ENCODE measurements at places on chromosomes 13 and 19.

- DNase-seq = no peak
These were observed 124.6 kb upstream of the MCF2L start for GRCh38 chr13:112844411-112844810.

DNA sequence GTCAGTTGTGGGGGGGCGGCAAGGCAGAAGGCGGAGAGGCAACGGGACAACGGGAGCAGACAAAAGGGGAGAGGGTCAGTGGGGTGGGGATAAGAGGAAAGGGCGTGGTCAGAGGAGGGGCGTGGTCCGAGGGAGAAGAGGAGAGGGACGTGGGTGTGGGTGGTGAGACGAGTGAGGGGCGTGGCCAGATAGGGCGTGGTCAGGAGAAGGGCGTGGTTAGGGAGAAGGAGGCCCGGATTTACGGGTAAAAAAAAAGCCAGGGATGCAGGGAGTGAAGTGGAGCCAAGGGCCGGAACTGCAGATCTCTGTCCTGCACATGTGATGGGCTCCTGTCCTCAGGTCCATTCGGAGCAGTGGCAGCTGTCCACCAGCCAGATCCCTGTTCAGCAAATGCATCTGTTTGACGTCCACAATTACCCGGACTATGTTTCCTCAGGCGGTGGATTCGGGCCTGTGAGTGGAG, 21.5 kb downstream of the CPT1C start:
- no peak for DNase-seq

DNA sequence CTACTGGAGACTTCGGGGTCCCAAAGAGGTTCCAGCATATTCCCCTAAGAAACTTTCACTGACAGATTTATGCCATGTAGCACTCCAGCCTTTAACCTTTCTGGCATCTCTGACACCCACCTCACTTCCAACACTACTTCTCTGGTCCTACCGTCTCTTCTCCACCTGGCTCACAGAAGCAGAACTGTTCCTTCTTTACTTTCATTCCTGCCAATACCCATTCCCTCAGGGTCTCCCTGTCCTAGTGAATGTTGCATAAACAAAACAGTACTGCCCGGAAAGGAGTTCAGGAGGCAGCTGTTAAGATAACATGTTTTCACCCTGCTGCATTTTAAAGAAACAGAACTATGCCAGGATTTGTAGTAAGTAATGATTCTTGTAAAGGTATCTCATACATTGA, 136.0 kb upstream of the MIR17HG start:
- no peak for DNase-seq

DNA sequence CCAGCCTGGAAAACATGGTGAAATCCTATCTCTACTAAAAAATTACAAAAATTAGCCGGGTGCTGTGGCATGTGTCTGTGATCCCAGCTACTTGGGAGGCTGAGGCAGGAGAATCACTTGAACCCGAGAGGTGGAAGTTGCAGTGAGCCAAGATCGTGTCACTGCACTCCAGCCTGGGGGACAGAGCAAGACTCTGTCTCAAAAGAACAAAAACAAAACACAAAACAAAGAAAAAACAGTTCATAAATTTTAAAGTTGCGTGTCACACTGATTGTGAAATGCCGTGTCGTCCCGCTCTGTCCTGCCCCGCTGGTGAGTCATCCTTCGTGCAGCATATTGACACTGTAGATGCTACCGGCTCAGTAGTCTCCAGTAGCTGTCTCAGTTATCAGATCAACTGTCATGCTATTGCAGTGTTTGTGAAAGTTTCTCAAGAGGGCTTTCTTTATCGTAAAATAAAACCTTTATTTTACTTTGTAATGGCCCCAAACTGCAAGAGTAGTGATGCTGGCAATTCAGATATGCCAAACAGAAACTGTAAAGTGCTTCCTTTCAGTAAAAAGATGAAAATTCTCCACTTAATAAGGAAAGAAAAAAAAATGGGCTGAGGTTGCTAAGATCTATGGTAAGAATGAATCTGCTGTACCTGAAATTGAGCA, 36.4 kb upstream of the IGFL1 start:
- DNase-seq = no peak

- no peak for DNase-seq
These were observed 66.8 kb upstream of the NPAS1 start for GRCh38 chr19:46952874-46953273.

- DNase-seq = no peak
These were observed 2.7 kb downstream of the JUND start for GRCh38 chr19:18278521-18279265.

- no peak for DNase-seq
These were observed 169.8 kb downstream of the SPRY2 start for GRCh38 chr13:80171096-80171495.

- DNase-seq = no peak
These were observed 295.4 kb downstream of the SLITRK6 start for GRCh38 chr13:85503797-85504196.

DNA sequence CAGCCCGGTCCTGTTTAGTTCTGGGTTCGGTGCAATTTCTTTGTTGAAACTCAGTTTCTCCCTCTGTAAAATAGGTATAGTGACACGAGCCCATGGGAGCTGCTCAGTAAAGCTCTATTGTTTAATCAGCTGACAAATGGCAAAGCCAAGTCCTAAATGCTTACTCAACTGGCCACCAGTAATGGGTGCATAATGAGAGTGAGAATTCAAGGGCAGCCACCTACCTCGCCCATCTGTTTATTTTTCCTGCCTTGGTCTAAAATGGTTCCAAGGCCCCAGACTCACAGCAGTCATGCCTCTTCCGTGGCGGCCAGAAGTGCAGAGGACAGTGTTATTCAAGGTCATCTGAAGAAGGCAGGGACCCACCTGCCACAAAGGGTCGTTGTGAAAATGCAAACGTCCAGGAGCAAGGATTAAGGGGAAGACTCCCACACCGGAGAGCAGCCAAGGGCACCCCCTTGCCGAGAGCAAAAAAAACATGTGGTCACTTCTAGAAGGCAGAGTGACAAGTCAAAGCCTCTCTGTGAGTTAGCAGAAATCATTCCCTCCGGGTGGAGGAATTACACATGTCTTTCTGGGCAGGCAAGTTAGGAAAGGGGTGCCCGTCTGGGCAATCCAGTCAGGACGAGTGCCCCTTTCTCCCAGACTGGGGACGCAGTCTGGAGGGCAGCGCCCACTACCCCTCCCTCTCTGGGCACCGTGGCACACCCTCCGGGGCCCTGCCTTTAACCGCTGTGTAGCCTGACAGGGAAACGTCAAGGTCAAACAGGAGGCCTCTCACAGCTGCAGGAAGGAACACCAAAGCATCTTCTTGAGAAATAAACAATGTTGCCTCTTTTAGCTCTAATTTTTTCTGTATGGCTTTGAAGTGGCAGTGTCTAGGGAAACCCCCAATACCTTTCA, 186.2 kb downstream of the FOXO1 start:
- no peak for DNase-seq

DNA sequence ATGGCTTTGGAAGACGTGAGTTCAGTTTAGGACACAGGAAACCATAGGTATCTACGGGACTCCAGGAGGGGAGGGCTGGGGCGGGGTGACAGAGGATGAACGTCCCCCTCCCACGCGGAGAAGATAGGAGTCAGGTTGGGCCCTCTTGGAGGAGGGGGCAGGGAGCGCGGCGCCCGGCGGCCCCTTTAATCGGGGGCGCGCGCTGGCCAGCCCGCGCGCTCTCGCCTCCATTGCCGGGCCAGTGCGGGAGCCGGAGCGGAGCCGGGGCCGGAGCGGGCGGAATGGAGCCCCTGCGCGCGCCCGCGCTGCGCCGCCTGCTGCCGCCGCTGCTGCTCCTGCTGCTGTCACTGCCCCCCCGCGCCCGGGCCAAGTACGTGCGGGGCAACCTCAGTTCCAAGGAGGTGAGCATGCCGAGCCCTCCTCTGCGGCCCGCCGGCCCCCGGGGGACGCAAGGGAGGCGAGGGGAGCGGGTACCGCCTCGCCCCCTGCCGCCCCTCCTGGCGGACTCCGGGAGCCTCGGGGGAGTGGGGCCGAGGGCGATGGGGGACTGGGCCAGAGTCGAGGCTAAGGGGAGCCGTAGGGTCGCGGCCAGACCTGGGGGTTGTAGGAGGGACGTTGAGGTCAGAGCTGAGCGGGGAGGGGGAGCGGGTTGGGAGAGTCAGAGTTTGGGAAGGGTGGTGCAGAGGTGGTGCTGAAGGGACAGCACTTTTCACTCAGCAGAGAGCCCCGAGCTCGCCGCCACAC, at the start of gene TMEM145:
TSS of gene TMEM145 (plus strand) at position 214 of the 744 bp plus-strand sequence. CDS start at position 282, 68 bp downstream.
- peak; percentile 61 for DNase-seq

GRCh38 chr13:41019011-41019487, at the start of gene ELF1:
ELF1 (minus strand) TSS chr13:41019316; CDS start chr13:40982054, 37,262 bp downstream.
- DNase-seq = peak; percentile 49

GRCh38 chr13:29270271-29270985, 325.1 kb downstream of the SLC7A1 start:
- no peak for DNase-seq

DNA sequence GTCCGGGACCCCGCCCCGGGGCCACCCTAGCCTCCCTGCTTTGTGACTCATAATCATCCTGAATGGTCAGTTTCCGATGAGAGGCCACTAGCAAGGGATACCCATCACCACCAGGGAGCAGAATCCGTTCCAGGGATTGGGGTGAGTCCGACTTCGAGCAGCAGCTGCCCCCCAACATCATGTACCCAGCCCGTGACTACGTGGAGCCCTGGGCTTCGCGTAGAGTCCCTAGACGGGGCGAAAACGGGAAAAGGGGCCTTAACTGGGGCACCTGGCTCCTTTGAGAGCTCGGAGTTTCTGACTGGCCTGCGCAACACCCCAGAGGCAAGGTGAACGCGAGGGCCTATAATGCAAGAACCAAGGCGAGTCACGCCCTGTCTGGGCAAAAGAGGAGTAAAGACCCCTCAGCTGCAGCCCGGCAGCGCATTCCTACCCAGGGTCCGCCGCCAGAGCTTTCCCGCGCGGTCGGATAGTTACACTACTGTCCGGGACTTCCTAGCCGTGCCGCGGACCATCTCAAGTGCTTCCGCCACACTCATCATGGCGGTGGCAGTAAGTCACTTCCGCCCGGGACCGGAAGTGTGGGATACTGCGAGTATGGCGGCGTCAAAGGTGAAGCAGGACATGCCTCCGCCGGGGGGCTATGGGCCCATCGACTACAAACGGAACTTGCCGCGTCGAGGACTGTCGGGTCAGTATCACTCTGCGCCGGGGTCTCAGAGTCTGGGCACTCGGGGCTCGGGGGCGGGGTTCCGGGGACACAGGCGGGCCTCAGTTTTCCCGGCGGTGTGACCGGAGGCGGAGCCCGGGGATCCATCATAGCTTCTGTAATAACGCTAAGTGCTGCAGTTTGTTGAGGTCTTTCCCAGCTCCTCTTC, at the start of gene NDUFA13:
TSS of gene NDUFA13 (plus strand) at position 584 of the 878 bp plus-strand sequence. CDS start at position 598, 14 bp downstream.
- peak; percentile 95 for DNase-seq

DNA sequence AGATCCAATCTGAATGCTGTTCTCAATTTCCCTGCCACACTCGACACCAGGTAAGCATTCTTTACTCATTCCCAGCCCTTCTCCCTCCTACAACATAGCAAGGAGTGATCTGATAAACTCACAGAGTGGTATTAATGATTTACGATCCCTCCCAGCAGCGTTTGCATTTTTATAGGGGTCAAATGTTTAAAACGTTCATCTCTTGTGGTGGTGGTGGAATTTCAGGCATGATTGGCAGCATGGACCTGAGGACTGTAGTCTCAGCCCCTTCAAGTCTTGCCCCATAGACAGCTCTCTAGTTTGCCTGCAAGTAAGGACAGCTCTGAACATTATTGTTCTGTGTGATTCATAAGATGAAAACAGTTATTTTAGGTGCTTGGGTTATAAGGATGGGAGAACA, 565.7 kb downstream of the EFNB2 start:
- DNase-seq = no peak

DNA sequence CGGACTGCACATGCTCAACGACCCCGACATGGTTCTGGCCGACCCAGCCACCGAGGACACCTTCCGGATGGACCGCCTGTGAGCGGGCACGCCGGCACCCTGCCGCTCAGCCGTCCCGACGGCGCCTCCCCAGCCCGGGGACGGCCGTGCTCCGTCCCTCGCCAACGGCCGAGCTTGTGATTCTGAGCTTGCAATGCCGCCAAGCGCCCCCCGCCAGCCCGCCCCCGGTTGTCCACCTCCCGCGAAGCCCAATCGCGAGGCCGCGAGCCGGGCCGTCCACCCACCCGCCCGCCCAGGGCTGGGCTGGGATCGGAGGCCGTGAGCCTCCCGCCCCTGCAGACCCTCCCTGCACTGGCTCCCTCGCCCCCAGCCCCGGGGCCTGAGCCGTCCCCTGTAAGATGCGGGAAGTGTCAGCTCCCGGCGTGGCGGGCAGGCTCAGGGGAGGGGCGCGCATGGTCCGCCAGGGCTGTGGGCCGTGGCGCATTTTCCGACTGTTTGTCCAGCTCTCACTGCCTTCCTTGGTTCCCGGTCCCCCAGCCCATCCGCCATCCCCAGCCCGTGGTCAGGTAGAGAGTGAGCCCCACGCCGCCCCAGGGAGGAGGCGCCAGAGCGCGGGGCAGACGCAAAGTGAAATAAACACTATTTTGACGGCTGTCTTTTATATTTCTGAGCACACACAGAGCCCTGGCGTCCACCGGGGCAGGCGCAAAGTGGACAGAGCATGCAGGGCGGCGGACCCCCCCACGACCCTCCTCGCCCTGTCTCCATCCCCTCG, 13.6 kb downstream of the COMP start:
- DNase-seq = no peak

DNA sequence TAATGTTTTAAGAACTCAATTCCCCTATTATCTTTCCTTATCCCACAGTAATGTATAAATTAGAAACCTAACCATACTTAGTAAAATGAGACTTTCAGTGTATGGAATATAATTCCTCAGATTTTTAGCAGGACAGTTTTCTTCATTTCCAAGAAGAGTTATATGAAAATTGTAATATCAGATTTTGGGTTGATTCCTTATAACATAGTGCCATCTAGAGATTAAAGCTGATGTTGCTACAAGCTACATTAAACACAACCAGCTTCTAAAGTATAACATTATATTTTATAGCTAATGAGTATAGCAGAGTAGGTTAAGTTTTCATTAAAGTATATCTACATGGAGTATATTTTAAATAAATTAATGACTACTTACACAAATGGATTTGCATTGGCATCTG, 99.7 kb upstream of the MIR17HG start:
- no peak for DNase-seq

DNA sequence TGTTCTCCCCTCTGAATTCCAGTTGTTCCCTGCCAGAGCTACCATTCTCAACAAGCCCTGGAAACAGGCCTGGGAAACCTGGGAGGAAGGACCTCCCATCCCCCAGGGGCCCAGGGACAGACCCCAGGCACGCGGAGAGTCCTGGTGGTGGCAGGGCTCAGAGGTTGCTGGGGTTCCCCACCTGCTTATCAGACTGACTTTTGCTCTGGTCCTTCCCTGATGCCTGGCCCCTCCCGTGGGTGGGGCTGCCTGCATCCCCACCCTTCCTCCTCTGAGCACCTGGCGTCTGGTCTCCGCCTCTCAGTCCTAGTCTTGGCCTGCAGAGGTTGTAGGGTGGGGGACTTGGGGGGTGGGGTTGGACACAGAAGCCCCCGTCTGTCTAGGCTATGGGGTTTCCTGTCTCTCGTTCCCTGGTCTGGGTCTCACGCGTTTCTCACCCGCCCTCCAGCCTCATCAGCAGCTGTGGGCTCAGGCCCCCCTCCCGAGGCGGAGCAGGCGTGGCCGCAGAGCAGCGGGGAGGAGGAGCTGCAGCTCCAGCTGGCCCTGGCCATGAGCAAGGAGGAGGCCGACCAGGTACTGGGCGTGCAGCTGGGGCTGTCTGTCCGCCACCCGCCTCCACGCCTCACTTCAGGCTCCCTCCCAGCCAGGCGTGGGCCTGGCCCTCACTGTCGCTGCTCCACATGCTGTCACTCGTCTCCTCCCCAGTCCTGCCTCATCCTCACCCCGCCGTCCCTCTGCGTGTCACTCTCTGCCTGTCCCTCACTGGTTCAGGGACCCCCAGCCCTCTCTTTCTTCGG, 13.6 kb downstream of the EPN1 start:
- DNase-seq = no peak
